ENCODE measurements at places on chromosomes 3 and 15. TPM values are rescaled to one million over a fixed set of nuclear protein-coding genes. Genes with fewer than 3 reads are reported as not detected.

Gene NR2E3
- 0.21 TPM for total RNA-seq

Gene MYD88
- 36.2 TPM for total RNA-seq

Gene NOP10
- 133 TPM for total RNA-seq

Gene IGSF10
- 2.4 TPM for total RNA-seq

Gene CLDN16
- total RNA-seq = 0.44 TPM

Gene RGMA
- total RNA-seq = 110 TPM

Gene DAZL
- not detected for total RNA-seq

Gene SAMMSON
- total RNA-seq = 2.5 TPM

Gene COL7A1
- 15.3 TPM for total RNA-seq

Gene P3H2
- 17.9 TPM for total RNA-seq

GRCh38 chr3:152357587-152357986 lies 88.9 kb downstream of the MBNL1 start:
- no peaks in the 10 kb centered on the region for H3K36me3 ChIP-seq
- H3K27ac ChIP-seq = no peak overlapping the region
- peaks cover 18% of the 10 kb centered on the region for H3K4me1 ChIP-seq
- no peak overlapping the region for H3K4me3 ChIP-seq
- no peak for DNase-seq

DNA sequence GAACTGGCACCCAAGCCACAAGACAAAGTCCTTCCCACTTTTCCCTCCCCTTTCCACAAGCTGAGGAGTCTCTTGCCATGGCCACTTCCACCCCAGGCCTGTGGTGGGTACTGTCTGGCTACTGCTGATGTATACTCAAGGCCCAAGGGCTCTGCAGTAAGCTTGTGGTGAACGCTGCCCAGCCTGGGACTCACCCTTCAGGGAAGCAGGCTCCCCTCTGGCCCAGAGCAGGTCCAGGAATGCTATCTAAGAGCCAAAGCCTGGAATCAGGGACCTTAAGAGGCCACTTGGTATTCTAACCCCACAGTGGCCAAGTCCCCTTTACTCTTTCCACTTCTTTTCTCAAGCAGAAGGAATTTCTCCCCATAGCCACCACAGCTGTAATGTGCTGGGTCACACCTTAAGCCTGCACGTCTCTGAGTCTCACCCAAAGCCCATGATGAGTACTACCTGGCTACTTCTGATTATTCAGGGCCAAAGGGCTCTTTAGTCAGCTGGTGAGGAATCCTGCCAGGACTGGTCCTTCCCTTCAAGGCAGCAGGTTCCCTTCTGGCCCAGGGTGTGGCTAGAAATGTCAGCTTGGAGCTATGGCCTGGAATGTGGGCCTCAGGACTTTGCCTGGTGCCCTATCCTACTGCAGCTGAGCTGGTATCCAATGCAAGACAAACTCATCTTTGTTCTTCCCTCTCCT lies 4.0 kb downstream of the PATL2 start:
- H3K4me1 ChIP-seq = peaks cover 5% of the 10 kb centered on the region
- no peaks in the 10 kb centered on the region for H3K27me3 ChIP-seq
- no peaks in the 10 kb centered on the region for H3K36me3 ChIP-seq
- no peak for DNase-seq

DNA sequence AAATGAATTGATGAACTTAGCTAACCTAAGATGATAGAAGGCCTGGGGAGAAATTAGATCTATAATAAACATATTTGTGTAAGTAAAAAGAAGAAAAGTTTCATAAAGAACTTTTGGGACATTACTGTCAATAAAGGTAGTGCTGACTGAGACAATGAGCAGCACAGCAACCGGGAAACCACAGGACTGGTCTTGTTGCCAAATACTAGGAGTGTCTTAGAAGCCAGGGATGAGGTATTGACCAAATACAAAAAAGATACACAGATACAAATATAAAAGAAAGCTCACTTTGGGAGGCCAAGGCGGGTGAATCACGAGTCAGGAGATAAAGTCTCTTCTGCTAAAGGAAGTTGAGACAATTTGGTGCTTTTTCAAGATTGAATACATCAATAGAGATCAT lies 362.4 kb upstream of the ZNF385D start:
- H3K27ac ChIP-seq = no peak overlapping the region
- no peak overlapping the region for H3K4me3 ChIP-seq

DNA sequence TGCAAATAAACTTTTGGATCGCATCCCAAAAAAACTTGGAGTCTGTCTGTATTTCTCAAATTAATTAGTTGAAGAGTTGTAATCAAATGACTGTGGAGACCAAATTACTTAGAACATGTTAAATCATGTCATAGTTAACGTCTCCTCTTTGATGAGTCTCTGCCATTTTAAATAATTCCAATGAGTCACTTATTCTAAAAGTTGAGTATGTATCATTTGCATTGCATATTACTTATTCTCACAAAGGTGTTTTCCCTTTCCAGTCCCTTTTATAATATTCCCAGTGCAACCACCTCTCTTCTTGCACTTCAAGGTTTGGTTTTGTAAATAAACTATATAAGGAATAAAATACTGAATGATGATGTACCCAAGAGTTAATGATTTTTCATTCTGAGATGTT lies 36.0 kb upstream of the MBNL1 start:
- DNase-seq = no peak
- H3K36me3 ChIP-seq = no peaks in the 10 kb centered on the region
- no peaks in the 10 kb centered on the region for H3K4me1 ChIP-seq
- no peak overlapping the region for H3K4me3 ChIP-seq
- H3K27ac ChIP-seq = no peak overlapping the region
- no peaks in the 10 kb centered on the region for H3K27me3 ChIP-seq

- no peak overlapping the region for H3K27ac ChIP-seq
- H3K4me3 ChIP-seq = no peak overlapping the region
- H3K36me3 ChIP-seq = no peaks in the 10 kb centered on the region
- DNase-seq = no peak
- H3K4me1 ChIP-seq = no peaks in the 10 kb centered on the region
- no peaks in the 10 kb centered on the region for H3K27me3 ChIP-seq
These were observed 57.2 kb downstream of the DLG1 start for GRCh38 chr3:197241173-197241572.

- H3K27me3 ChIP-seq = no peaks in the 10 kb centered on the region
- peaks cover 20% of the 10 kb centered on the region for H3K4me1 ChIP-seq
- no peak for DNase-seq
- H3K27ac ChIP-seq = peak overlapping the region; percentile 20
- H3K4me3 ChIP-seq = no peak overlapping the region
These were observed 92.2 kb downstream of the MBNL1 start for GRCh38 chr3:152360966-152361365.

DNA sequence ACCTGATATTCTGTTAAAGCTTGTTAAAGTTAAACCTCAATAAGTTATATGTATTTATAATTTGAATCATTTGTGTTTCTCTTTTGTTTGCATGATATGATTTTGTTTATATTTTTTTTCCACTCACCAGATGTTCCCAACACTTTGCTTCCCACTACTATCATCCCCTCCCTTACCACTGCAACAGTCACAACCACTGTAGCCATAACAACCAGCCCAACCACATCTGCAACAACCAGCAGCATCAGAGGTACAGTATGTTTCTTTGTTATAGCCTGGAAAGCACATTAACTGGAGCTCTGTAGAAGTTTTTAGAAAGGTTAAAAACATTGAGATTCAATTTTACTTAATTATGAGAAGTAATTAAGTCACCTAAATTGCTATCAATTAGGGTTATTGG lies 1011.9 kb downstream of the VGLL3 start:
- no peak overlapping the region for H3K27ac ChIP-seq
- no peaks in the 10 kb centered on the region for H3K4me1 ChIP-seq
- H3K27me3 ChIP-seq = no peaks in the 10 kb centered on the region
- no peaks in the 10 kb centered on the region for H3K36me3 ChIP-seq

GRCh38 chr3:167909952-167910351 lies 174.4 kb downstream of the SERPINI1 start:
- H3K27ac ChIP-seq = no peak overlapping the region
- H3K36me3 ChIP-seq = no peaks in the 10 kb centered on the region
- no peaks in the 10 kb centered on the region for H3K4me1 ChIP-seq
- H3K4me3 ChIP-seq = no peak overlapping the region
- H3K27me3 ChIP-seq = no peaks in the 10 kb centered on the region
- DNase-seq = no peak

DNA sequence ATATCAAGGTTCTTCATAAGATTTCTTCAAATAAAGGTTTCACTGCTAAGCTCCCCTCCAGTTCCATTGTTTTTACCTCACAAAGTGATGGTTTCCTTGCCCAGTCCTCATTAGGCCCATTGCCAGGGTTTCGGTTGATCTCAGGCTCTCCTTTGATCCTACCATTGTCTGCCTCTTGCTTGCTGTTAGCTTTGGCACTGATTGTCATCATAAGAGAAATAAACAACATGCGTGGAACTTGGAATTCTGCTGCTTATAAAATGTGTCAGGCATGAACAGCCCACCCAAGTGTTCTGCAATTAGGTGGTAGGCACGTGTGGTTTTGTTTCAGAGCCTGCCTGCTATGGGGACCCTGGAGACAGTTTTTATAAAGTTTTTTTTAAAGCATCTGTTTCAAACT lies 107.6 kb upstream of the BFSP2 start:
- H3K4me1 ChIP-seq = no peaks in the 10 kb centered on the region
- H3K36me3 ChIP-seq = no peaks in the 10 kb centered on the region
- H3K27me3 ChIP-seq = no peaks in the 10 kb centered on the region
- no peak overlapping the region for H3K27ac ChIP-seq
- DNase-seq = no peak

DNA sequence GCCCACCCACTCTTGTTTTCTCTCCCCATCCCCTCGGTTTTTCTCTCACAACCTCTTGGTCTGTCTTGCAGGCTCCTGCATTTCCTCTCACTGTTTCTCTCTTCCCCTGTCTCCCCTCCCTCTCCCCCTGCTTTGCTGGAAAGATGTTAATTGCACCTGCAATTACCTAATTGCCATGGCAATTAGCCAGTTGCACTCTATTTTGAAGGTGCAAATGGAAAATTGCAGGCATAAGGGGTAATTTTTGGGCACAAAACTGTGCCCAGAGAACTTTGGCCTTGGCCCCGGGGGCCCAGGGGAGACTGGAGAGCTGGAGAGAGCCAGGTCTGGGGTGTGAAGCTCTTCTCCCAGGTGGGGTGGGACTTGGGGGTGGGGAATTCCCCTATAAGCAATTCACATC lies 164.5 kb upstream of the TLE3 start:
- no peaks in the 10 kb centered on the region for H3K27me3 ChIP-seq
- H3K27ac ChIP-seq = no peak overlapping the region
- peaks cover 50% of the 10 kb centered on the region for H3K4me1 ChIP-seq
- no peak overlapping the region for H3K4me3 ChIP-seq
- no peaks in the 10 kb centered on the region for H3K36me3 ChIP-seq

- H3K36me3 ChIP-seq = no peaks in the 10 kb centered on the region
- H3K27ac ChIP-seq = no peak overlapping the region
- no peak overlapping the region for H3K4me3 ChIP-seq
- peaks cover 27% of the 10 kb centered on the region for H3K4me1 ChIP-seq
- H3K27me3 ChIP-seq = no peaks in the 10 kb centered on the region
- DNase-seq = no peak
These were observed 1.7 kb downstream of the SLC25A20 start for GRCh38 chr3:48896936-48897335.
